ENCODE measurements at places on chromosomes 11 and 22.

DNA sequence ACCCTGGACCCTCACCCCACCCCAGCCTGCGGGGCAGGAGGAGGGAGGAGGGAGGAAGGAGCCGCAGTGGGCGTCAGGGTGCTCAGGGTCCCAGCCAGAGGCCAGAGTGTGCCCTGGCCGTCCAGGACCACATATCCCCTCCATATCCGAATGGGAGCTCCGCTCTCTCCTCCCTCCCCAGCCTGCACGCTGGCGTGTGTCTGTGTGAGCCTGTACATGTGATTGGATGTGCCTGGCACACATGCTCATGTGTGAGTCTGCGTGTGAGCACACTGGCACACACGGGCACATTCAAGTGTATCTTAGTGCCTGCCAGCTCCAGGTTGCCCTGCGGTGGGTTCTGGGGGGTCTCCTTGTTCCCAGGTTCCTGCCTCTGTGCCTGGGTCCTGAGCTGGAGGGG, 8.1 kb downstream of the TSSC4 start:
- DNase-seq = no peak

- no peak for DNase-seq
Measured at GRCh38 chr22:29093030-29093429, 20.2 kb downstream of the KREMEN1 start.

DNA sequence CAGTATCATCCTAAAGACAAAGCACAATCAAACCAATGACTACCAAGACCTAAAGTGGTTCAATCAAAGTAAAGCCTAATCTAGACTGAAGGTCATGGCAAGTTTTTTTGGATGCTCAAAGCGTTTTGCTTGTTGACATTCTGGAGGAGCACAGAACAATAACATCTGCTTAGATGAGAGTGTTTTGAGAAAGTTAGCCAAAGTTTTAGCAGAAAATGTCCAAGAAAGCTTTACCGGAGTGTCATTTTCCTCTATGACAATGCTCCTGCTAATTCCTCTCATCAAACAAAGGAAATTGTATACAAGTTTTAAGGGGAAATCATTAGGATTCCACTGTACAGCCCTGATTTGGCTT, 256.9 kb upstream of the FAT3 start:
- no peak for DNase-seq

GRCh38 chr11:13287036-13287435, 9.4 kb downstream of the BMAL1 start:
- no peak for DNase-seq

DNA sequence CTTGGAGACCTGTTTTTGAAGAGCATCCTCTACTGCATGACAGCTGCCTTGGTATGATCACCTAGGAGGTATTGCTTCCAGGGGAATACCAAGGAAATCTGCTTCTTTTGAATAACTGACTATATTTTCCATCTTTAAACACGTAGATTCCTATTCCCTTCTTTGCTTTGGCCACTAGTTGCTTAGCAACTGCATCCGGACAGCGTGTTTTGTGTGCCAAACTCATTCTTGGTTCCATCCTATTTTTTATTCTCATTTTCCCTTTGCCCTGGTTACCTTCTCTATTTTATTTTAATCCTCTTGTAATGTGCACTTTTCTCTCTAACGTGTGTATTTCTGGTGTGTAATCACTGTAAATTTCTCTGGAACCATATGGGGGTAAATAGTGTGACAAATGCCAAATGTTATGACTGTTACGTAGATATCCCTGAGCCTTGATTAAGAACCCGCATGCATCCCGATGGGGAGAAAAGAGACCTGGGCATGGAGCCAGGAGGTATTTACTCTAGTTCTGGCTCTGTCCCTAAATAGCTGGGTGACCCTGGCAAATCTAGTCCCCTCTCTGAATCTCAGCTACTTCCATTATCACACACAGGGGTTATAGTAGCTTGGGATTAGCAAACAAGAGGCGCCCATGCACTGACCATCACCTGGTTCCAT, 241.7 kb downstream of the MIAT start:
- DNase-seq = no peak

- DNase-seq = no peak
Measured at GRCh38 chr11:64600281-64600992, 9.4 kb downstream of the SLC22A12 start.

- no peak for DNase-seq
Measured at GRCh38 chr11:59761993-59762392, 6.8 kb downstream of the STX3 start.

DNA sequence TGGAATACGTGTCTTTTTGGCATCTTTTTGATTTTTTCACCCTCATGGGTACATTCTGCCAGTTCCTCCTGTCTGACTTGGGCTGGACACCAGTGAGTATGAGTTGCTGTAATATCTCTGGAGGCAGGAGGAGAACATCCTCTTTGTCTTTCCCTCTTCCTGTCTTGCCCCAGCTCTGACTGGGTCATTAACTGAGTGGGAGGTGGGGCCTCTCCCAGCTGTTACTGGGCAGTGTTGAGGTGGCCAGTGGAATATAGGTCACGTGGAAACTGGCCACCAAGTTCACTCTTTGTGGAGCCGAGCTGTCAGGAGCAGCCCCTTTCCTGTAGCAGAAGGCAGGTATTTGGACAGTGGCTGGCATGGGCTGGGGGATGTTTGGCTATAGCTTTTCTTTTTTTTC, 2.2 kb downstream of the GLB1L2 start:
- DNase-seq = no peak

Data from CD4-positive, CD25-positive, alpha-beta regulatory T cell (primary cell).